Fibroblast of skin of right biceps (primary cell): ENCODE measurements at places on chromosomes 6 and 20.

DNA sequence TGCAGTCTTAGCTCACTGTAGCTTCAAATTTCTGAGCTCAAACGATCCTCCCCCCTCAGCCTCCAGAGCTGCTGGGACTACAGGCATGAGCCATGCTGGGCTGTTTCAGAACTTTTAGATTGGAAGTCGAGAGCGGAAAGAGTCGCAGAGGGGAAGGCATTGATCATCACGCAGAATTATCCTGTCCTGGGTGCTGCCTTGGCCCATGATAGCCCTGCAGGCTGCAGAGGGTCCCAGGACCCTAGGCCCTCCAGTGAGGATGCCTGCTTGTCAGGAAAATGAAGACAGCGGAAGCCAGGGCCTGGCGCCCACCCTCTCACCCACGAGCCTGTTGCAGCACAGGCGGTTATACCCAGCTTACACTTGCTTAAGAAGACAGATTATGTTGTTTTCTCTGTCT, 9.1 kb downstream of the TMEM181 start:
- DNase-seq, result no peak

- no peak for DNase-seq
These were observed 249.4 kb downstream of the ATXN1 start for GRCh38 chr6:16511723-16512489.

DNA sequence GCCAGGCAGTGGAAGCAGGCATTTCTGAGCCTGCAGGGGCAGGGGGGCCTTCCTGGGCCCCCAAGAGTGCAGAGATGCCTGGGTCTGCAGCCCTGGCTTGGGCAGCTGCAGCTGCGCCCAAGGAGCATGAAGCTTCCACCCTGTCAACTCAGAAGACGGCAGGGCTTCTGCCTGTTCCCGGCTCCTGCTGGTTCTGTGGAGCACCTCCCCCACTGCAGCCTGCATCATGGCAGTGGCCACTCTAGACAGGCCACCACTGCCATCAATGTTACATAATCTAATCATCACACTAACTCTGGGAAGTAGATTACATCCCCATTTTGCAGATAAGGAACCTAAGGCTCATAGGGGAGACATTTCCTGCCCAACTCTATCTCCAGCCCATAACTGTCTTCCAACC, 21.1 kb upstream of the TOP1 start:
- no peak for DNase-seq

- DNase-seq, result no peak
These were observed 115.9 kb upstream of the BCLAF1 start for GRCh38 chr6:136405420-136406029.

GRCh38 chr6:69179681-69180080, 544.6 kb downstream of the ADGRB3 start:
- DNase-seq, result peak; percentile 5

DNA sequence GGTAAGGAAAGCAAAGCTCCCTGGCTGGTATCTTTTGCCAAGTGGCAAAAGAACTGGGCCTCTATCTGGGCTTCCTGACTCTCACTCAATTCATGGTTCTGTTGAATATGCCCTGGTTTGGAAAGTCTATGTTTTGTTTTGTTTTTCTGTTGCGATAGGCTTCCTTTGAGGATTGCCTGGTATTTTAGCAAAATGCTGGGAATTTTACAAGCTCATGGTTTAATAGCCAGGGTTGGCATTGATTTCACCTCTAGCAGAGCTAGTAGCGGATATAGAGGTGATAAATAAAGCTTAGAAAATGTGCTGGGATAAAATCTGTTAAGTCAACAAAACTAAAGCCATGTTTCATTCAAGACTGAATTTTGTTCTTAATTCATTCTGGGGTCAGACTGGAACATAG, 109.9 kb downstream of the RNF144B start:
- no peak for DNase-seq

DNA sequence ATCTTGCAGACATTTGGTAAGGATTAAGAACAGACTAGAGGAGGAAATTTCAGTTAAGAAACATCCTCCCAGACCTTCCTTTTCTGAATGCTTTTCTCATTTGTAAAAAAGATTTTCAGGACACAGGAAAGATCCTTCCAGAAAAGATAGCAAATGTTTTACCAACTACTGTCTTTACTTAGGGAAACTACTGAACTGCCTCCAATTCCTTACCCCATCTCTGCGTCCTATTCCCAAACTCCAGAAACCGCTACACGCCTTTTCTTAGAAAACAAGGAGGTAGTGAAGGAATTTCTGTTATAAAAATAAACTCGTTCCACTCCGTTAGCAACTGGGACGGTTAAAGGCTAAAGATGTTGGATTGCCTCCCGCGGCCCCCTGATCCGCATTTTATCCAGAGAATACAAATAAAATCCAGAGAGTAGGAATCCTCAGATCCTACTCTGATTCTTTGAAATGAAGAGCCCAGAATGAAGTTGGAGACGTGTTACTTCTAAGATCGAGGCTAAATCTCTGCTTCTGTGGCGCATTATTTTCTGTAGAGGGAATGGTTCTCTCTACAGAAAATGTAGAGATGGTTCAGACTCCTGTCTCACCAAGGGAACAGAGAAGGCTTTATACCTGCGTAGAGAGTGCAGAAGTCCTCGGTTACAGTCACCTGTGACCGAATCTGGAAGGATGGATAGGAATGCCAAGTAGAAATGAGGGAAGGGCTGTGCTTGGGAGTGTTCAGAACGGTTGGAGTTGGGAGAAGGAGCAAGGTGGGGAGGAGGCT, 133.0 kb downstream of the GPX5 start:
- DNase-seq, result no peak

- DNase-seq, result no peak
These were observed 10.7 kb upstream of the TCFL5 start for GRCh38 chr20:62872184-62872847.

DNA sequence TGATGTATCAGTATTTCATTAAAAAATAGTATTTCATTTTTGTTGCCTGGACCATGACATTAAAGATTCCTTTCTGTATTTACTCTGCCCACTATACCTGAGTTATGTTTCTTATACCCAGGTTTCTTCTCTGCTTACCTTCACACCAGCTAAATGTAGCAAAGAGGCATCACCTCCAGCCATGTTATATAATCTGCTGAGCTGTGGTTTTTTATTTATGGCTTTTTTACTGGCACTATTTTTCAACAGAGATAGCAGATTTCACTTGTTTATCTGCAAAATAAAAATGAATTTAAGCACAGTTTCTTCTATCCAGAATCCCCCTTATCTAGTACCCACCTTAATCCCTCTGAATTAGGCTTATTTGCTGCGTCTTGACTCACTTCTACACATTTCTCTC, 979.0 kb upstream of the MAN1A1 start:
- no peak for DNase-seq

GRCh38 chr6:117544716-117545115, 57.6 kb downstream of the GOPC start:
- DNase-seq, result no peak

- no peak for DNase-seq
These were observed 62.3 kb downstream of the PSMG4 start for GRCh38 chr6:3321042-3321441.

DNA sequence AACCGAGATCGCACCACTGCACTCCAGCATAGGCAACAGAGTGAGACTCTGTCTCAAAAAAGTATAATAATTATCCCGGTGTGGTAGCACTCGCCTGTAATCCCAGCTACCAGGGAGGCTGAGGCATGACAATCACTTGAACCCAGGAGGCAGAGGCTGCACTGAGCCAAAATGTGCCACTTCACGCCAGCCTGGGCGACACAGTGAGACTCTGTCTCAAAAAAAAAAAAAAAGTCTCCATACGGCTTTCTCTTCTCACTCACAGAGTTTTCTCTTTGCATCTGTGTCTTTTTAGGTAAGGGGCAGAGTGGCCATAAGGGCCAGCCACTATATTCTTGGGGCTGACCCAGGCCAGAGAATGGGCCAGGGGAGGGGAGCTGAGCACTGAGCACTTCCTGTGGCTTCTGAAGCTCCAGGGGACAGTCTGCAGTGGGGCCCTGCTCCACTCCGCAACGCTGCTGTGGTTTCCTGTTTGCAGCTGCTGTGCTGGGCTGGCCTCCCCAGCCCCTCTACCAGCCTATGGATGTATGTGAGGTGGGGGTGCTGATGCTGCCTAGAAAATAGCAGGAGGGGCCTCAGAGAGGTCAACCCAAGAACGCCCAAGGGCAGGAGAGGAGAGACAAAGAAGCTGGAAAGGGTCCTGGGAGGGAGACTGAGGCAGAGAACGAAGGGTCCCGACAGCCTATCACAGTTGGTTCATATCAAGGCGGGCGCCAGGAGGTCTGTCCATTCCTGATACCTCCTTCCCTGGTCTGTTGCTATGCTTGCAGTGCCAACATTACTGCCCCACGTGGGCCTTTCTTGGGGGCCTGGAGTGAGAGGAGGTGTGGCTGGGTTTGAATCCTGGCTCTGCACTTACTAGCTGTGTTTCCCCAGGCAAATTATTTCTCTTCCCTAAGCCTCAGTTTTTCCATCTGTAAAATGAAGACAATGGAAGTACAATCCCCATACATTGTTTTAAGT, 16.0 kb downstream of the SLA2 start:
- DNase-seq, result peak; percentile 17

- peak; percentile 98 for DNase-seq
These were observed 588 bp upstream of the ACSS2 start for GRCh38 chr20:34875642-34876405.

DNA sequence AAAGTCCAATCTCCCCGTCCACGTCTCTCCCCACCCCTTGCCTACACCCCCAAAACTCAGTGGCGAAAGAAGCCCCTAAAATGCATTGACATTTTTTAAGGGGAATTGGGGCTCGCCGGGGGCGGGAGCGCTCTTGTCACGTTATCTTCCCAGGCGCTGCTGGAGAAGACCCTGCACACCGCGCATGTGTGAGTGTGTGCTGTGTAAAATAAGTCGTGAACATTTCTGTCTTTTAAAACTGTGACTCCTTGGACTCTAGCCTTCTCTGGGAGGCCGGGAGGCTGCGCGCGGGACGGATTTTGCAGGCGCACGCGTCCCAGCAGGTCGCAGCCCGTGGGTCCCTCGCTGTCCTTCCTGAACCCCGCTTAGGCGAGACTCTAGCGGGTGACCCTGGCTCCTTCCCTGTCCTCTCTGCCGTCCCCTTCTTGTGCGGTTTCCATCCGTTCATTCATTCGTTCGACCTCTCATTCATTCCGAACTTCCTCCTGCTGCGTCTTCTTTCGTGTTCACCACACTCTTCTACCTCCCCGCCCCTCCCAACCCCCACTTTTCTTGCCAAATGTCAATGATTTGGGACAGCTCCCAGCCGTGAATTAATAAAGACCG, 2.2 kb downstream of the NRN1 start:
- peak; percentile 62 for DNase-seq

GRCh38 chr6:125154761-125155135, 1.2 kb downstream of the TPD52L1 start:
- peak; percentile 31 for DNase-seq

GRCh38 chr20:48287021-48287494, 501.8 kb upstream of the SULF2 start:
- DNase-seq, result no peak

DNA sequence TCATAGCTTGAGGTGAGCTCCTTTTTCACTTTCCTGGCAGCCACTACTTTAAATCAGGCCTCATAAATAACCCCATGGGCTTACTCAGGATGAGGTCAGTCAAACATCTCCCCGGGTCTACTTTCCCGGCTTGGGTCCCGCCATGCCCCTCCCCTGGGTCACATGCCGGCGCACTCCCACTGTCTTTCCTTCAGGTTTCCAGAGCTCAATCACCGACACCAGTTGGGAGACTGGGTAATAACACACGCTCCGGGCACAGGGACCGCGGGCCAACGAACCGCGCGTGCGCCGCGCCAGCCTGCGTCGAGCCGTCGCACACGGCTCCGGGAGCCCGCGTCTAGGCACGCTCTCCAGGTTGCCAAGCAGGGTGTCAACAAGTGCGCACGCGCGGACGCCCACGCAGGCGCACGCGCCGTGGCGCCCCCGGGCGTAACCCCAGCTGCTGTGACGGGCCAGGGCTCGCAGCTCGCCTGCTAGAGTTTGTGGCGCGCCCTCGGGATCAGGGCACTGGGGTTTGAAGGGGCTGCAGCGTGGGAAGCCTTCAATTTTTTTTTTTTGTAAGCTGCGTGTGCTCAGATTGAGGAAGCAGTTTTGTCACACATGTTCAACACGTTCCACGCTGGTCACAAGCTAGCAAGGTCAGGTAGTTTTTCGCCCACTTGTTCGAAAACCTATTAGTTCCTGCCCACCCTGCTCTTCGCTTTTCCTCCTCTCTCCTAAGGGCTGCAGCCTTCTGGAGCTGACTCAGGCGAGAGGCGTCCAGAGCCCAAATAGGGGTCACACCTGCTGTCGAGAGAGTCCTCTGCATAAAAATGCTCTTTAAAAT, 31.8 kb downstream of the TFAP2B start:
- DNase-seq, result no peak

DNA sequence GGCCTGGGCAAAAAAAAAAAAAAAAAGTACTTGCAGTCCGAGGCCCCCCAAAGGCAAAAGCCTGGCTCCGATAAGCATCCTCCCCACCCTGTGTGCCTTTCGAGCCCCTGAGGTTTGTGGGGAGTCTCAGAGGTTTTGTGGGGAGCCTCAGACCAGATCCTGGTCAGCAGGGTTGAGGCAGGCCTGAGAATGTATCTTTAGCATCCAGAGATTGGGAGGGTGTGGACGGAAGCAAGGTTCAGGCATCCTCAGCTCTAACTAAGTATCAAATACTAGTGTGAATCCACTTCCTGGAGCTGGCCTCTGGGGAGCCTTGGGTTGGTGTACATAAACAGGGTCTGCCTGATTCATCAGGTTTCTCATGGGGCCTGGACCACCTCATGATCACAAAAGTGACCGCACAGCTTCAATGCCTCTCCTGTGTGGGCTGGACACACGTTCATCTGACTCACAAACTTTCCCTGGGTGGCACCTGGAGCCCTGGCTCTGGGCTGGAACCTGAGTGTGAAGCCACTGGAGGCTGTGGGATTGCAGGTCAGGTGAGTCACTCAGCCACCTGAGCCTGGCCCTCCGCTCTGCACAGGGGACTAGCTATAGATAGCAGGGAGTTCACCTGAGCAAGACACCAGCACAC, 24.4 kb downstream of the PCMTD2 start:
- DNase-seq, result no peak

DNA sequence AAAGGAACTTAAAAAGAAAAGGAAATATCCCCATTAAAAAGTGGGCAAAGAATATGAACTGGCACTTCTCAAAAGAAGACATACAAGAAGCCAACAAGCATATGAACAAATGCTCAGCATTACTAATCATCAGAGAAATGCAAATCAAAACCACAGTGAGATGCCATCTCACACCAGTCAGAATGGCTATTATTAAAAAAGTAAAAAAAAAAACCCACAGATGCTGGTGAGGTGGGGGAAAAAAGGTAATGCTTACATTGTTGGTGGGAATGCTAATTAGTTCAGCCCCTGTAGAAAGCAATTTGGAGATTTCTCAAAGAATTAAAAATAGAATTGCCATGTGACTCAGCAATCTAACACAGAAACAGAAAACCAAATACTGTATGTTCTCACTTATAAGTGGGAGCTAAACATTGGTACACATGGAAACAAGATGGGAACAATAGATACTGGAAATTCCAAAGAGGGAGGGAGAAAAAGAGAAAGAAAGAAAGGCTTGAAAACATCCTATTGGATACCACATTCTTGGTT, 437.1 kb downstream of the GRIK2 start:
- peak; percentile 90 for DNase-seq
